ENCODE measurements at places on chromosomes 12 and 14. TPM values are rescaled to one million over a fixed set of nuclear protein-coding genes. Genes with fewer than 3 reads are reported as not detected.

The GYS2 gene
- not detected for total RNA-seq

The STON2 gene
- total RNA-seq = 91.2 TPM

The KRT83 gene
- not detected for total RNA-seq

The SOAT2 gene
- total RNA-seq = not detected

The PYGL gene
- total RNA-seq = 16.9 TPM

The ACACB gene
- 17.6 TPM for total RNA-seq

DNA sequence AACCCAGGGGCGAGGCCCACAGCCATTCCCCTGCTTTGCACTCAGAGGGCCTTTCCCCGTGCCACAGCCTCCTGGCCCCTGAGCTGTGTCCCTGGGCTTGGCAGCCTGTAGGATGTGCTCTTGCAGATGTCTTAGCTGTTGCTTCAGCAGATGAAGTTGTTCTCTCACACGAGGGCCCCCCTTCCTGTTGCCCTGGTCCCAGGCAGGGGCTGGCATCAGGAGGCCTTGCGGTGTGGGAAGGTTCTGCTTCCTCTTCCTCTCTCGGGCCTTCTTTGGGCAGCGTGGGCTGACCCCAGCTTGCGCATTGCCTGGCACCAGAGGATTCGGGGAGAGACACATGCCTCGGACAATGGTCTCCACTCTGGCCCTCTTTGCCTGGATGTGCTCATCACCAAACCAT lies 12.7 kb downstream of the PROX2 start:
- DNase-seq = no peak

- no peak for DNase-seq
These were observed 22.9 kb upstream of the CCND2 start for GRCh38 chr12:4250691-4251090.

DNA sequence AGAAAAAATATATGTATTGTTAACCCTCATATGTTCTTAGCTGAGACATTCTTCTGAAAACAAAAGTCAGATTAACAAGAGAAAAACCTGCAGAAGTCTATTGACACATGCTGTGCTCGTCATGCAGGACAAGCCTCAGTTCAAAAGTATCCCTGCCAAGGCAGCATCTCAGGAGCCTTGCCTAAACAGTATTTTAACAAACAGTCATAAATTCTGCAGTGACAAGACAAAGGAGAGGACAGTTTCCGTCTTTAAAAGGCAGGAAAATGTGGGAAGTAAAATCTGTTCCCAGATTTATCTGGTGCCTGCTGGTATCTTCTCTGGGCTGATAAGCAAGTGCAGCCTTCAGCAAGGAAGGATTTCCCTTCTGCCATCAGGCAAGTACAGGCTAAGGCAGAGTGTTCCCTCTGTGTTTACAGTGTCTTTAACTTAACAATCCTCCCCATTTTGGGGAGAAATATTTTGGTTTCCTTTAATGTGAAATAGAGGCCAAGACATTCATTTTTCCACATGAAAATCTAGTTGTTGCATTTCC lies 480.2 kb upstream of the CCDC196 start:
- DNase-seq = no peak

DNA sequence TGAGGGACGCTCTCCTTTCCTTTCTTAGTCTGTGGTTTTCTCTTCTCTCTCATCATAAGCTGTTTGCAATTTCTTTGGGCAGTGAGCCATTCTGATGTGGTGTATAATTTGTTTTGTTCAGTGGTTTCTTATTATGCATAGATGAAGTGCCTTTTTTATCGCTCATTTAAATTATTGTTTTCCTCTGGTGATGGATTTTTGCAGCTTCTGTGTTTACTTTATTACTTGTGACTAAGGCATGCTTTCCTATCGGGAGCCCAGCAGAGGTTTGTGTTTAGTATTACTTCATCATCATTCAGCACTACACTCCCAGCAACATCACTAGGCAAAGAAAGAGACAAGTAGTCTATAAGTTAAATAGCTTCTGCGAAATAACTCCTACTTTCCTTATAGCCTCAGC lies 586.6 kb upstream of the NOVA1 start:
- DNase-seq = no peak

DNA sequence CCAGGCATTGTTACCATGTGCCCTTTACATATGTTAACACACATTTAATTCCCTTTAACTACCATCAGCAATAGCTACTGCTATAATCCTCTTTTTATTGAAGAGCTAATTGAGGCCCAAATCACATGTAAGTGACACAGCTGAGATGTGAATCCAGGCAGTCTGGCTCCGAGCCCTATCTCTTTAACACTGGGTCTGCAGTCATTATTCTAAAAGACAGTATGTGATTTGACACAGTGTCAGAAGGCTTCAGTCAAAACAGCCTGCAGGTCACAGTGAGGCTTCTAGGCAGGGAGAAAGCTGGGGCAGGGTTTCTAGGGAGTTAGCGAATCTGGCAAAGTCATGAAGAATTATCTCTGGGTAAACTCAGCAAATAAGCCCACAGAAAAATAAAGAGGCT lies 148.2 kb downstream of the KIF21A start:
- DNase-seq = no peak

DNA sequence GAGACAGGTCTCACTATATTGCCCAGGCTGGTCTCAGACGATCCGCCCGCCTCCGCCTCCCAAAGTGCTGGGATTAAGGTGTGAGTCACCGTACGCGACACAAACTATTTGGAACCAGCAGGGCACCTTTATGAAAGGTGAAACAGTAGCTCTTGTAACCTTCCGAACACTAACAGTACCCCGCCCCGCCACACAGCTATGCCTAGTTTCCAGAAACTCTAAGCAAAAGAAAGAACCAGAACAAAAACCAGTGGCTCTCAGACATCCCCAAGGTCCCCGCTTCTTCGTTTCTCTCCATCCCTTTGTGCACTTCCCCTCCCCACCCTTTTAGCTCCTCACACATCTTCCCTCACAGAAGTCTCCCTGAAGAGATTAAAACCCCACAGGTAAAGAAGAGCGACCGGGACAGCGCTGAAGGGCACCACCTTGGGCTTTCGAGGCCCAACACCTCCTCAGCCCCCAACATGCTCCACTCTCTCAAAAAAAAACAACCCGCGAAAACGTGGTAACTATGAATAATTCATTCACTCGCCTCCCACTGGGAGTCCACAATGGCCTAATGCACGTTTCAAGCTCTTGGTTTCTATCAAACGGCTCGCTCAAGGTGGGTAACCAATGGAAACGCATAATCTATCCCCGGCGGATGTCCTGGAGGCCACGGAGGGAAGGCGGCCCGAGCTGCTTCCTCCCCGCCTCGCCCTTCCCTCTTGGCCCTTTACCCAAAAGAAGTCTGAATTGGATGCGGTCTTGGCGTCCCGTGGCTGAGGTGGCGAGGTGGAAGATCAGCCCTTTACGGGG lies 877 bp downstream of the BAG5 start:
- DNase-seq = peak; percentile 60

DNA sequence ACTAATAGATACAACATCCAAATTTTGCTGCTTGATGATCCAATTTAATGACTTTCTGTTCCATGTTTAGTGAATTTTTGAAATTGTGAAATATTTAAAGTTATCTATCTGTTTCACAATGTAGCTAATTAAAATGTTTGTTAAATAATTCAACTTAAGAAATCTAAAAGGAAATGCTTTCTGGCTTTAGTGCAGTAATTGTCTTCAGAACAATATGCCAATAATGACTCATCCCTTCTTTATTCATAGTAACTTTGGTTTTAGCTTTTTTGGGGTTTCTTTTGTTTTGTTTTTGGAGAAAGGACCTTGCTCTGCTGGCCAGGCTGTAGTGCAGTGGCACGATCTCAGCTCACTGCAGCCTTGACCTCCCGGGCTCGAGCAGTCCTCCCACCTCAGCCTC lies 479.2 kb upstream of the RGS6 start:
- DNase-seq = no peak

- DNase-seq = peak; percentile 84
These were observed 11.1 kb downstream of the SSH1 start for GRCh38 chr12:108846290-108846701.
